Stimulated activated CD4-positive, alpha-beta T cell treated with anti-CD3 and anti-CD28 coated beads, Interleukin-2, amount 100 ng/mL, for 4 hours (primary cell): ENCODE measurements at places on chromosomes 4 and X.

DNA sequence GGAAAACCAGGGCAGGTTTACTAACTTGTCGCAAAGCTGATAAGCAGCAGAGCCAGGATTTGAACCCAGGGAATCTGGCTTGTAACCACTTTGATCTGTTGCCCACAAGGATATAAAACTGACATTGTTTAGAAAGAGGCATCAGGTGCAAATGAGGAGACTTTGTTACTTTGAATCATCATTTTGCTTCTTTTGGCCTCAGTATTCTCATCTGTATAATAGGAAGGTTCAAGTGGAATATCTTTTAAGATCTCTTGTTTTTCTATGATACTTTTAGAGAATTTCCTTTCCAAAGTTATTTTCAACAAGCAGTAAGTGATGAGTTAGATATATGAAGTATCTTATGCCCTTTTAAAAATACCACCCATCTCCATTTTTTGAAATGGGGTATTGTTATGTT is 57.8 kb upstream of the NAP1L5 start:
- DNase-seq = no peak

GRCh38 chr4:113971706-113972360 is 7.6 kb downstream of the ARSJ start:
- DNase-seq = no peak

DNA sequence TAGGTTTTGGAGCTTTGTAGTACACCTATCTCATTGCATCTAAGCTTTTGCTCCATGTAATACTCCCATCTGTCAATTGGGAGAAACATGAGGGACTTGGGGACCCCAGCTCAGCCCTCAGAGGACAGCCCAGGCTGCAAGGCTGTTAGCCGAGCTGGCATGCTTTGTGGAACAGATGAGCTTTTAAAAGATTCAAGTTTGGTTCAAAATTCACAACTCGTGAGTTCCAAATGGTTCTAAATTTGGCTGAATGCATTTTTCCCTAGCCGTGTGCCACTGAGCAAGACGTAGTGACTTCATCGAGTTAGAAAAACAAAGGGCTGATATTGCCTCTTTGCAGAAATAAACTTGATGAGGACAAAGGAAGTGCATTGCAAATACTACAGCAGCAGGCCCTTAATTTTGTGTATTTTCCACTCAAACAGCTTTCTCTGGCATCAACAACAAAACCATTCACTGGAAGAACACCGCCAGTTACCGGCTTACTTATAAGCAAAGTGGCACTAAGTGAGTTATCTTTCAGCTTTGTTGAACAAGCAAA is 165.0 kb upstream of the HS3ST1 start:
- no peak for DNase-seq

- DNase-seq = no peak
Measured at GRCh38 chr4:2069161-2069971, 10.2 kb downstream of the NAT8L start.

- DNase-seq = no peak
Measured at GRCh38 chr4:99679204-99679603, 21.6 kb upstream of the C4orf54 start.

DNA sequence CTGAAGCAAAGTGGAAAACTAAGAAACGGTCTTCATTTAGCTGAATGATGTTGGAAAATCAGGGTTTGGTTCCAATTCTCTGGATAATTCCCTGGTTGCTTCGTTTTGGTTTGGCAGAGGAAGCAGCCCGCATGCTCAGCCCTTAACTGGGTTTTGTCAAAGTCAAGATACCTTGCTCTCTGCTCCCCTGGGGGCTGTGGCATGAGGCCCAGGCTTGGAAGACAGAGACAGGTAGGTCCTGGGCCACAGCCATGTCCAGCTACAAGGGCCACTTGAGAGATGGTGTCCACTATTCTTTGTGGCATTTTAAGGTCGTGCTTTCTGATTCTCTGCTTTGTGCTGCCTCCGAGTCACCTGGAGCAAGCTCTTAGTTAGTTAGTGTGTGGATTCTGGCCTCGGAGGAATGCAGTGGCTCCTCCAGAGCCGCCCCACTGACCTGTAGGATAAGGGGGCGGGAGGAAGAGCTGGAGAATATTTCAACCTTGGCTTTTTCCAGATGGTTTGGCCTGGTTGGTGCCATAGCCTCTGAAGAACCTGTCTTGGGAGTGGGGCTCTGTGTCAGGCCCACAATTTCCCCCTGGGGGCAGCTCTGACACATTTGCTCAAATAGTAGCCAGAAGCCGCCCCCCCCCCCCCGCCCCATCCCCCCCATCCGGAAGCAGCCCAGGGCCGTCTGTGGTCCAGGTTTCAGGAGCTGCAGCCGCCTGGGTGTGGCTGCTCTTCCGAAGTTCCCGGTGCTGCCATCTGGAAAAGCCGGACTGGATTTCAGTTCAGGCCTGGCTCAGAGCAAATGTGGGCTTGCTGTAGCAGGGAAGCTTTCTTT is 147.1 kb downstream of the NHS start:
- no peak for DNase-seq

- DNase-seq = no peak
Measured at GRCh38 chr4:180380733-180381132, 1862.5 kb upstream of the TENM3 start.

DNA sequence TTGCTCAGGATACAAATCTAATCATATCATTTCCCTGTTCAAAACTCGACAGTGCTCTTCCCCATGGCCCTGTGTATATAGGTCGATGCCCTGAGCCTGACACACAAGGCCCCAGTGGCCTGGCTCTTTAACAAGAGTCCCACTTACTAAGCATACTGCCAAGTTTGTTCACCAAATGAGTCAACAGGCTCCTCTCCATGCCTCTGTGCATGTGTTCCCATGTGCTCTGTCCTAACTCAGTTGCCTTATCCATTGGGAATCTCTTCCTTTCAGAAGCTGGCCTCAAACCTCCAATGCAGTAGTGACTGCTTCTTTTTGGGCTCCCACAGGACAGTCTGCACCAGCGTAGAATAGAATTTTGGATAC is 18.9 kb upstream of the CXCR3 start:
- DNase-seq = no peak

- DNase-seq = no peak
Measured at GRCh38 chr4:128322986-128323385, 35.4 kb upstream of the PGRMC2 start.

DNA sequence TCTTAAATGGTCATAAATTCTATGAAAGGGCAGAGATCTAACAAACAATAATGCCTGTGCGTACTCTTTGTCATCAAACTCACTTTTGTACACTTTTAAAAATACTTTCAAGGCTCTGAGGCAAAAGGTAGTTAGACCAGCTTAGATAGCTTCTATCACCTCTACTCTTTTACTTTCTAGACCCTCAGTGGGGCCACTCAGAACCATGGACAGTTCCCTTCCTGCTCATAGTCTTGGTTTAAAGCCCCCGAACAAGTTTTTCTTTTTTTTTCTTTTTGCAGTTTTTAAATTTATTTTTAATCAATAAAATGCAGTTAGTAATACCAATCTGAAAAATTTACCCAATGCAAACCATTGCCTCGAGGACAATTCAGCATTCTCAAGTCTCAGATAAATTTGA is 460.5 kb upstream of the CNKSR2 start:
- no peak for DNase-seq

- no peak for DNase-seq
Measured at GRCh38 chr4:8236106-8236919, 33.2 kb upstream of the HTRA3 start.

DNA sequence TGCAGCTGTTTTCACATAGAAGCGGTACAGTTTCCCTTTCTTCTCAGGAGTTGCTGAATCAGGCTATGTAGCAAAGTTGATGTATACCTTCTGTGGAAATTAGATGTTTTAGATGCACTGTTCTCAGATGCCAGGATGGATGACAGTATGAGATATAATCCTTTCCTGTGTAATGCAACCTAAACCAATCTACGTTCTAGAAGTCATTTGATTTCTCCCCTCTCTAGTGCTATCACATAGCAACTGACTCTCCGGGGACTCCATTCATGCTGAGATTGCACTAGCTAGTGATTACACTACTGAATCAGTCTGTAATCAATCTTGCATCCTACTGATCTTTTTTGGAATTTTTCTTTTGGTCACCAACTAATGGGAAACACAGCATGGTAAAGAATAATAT is 1881.7 kb downstream of the PCDH7 start:
- no peak for DNase-seq

DNA sequence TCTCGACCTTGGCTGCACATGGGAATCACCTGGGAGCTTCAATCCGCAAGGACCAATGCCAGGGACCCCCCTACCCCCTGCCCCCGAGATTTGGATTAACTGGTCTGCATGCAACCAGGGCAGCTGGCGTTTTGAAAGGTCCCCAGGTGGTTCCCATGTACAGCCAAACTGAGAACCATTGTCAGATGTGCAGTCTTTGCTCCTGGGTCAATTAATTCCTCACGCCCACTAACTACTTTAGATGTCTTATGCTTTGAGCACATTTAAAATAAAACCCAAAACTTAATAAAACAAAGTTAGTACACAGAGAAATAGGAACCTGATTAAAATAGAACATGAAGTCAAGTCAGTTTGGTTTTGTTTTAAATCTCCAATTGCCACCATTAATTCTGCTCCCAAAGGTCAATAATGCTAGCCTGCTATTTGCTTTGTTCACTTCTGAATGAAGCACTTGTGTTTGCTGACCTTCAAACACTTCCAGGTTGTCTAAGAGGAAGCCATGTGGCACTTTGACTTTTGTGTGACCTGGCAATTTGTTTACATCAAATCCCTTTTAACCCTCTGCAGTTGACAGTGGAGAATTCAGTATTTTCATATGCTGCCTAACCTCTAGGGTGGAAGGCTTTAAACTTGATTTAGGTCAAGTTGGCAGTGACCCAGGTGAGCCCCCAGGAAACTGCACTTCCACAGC is 27.2 kb upstream of the TMSB4X start:
- DNase-seq = no peak

DNA sequence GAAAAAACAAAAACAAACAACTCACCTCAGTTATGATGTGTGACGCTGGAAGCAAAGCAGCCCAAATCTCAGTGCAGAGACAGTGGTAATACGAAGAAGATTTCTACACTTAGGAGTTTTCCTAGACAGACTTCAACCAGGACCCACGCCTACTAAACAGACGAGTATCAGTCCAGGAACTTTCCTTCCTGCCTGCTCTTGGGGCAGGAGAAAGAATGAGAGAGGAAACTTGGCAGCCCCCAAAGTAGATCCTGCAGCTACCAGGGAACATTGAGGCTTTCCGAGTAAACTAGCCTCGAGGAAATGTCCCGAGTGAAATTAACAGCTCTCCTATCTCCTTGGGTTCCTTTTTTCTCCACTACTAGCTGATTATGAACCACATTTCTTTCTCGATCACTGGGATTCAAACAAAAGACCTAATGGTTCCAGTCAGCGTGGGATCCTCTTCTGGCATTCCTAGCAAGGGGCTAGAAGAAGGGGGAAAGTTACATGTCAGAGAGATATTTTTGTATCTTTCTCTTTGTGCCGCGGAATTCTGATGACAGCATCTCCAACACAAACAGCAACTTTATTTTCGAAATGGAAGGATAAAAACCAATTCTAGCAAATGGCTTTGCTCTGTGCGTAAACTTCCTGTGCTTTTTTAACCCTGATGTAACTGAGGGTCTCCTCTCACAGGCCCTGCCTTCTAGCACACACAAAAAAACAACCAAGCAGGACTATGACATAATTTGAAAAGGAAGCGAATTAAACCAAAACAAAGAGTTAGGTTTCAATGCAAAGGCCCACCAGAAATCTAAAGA is 53.2 kb downstream of the PPM1K start:
- no peak for DNase-seq

DNA sequence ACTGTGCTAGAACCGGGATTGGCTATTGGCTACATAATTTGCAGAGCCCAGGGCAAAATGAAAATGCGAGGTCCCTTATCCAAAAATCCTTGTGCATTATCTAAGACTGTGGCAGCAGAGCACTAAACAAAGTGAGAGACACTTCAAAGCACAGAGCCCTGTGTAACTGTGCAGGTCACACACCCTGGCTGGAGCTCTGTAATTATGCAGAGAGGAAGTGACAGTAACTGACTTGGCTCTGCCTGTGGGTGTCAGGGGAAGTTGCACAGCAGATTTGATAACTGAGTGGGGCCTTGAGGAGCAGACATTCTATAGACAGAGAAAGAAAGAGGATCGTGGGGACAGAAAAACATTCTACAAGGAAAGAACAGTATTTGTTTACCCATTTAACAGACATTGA is 173.5 kb upstream of the FMR1 start:
- no peak for DNase-seq

- DNase-seq = no peak
Measured at GRCh38 chr4:102817021-102817605, 10.2 kb downstream of the UBE2D3 start.

DNA sequence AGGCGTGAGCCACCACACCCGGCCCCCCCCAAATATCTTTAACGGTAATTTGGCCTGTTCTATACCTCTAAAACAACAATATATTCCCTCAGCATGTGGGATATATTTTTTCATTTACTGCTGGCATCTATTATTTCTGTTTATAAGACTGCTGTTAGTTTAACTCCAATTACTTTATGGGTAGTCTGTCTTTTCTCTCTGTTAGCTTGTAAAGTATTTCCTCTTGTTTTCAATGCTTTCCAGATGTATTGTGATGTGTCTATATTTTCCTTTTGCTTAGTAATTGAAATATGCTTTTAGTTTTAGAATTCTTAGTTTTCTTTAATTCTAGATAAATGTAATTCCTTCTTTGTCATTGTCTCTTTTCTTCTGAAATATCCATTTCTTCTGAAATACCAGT is 445.8 kb downstream of the ANKRD50 start:
- DNase-seq = no peak

- DNase-seq = peak; percentile 12
Measured at GRCh38 chrX:153400146-153401132, 711 bp downstream of the PNMA6E start.

DNA sequence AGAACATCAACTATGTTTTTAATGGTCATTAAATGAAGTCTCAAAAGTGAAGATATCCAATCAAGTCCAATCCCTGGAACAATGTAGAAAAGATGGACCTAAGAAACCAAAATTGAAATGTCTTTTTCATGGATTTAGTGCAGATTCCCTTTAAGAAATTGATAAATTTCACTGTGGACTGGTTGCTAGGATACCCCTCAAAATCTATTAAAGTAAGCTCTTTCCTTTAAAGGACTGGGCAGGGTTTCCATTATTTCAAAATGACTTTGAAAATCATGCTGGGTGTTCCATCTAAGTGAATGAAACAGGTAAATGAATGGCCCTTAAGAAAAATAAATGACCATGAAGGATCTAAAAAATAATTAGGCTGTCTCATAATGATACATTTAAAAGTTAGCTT is 28.6 kb downstream of the PLRG1 start:
- no peak for DNase-seq

DNA sequence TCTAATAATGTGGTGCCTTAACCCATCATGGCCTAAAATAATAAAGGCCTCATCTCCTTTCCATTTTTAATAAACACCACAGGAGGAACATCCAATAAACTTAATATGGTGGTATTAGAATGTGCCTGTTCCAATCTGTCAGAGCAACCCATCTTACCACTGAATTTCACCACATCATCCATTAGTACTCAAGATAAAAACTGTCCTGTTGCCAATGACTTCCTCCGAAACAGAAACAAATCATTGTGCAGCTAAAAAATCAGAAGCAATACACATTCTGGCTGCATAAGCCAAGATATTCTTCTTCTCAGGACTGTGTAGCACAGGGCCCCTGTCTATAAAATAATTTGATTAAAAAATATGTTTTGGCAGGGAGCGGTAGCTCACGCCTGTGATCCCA is 18.5 kb downstream of the TLR10 start:
- no peak for DNase-seq

- no peak for DNase-seq
Measured at GRCh38 chrX:44735498-44735897, 108.3 kb upstream of the DUSP21 start.

GRCh38 chr4:39714166-39714565 is 16.2 kb downstream of the UBE2K start:
- DNase-seq = no peak
